Temporal lobe (tissue), 4 donors: ENCODE measurements at places on chromosomes 11 and 22. TPM values are rescaled to one million over a fixed set of nuclear protein-coding genes. Genes with fewer than 3 reads are reported as not detected.

The TNNI2 gene
- not detected for total RNA-seq

The MRE11 gene
- 13.3 TPM for total RNA-seq

The CRYBB3 gene
- not detected for total RNA-seq

The IFITM10 gene
- total RNA-seq: 0.49 TPM

The MGAT3 gene
- total RNA-seq: 25.6 TPM

The RCOR2 gene
- total RNA-seq: 7.9 TPM

The OR2AG2 gene
- total RNA-seq: 0.25 TPM

The OR2AG1 gene
- not detected for total RNA-seq

The CCDC87 gene
- total RNA-seq: 0.25 TPM

The ARL2 gene
- total RNA-seq: 47.0 TPM

The CHRM1 gene
- total RNA-seq: 8.9 TPM

The GRM5 gene
- total RNA-seq: 141 TPM

The NXPE1 gene
- total RNA-seq: not detected
